ENCODE measurements at places on chromosomes 11 and 22.

DNA sequence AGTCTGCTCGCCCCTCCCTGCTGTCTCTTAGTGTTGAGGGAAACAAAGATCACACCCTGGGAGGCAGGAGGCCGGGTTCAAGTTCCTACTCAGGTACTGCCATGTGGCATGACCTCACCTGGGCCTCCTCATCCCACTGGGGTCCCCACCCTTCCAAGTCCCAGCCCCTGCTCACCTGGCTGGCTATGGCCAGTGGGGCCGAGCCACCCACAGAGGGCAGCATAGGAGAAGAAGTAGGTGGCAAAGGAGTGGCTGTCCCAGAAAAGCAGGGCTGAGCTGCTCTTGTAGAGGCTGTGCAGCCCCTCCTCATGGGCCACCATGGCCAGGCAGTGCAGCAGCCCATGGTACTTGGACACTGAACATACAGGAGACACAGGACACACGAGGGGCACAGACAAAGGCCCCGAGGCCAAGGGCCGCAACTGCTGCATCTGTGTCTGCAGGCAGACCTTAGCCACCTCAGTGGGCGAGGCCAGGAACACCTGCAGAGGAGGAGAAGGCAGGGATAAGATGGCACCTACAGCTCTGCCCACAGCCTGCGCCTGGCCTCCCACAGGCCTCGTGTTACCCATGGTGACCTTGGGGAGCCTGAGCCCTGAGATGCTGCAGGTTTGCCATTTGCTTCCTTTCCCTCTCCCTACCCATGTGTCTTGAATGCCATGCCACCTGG, 50.6 kb upstream of the MPEG1 start:
- peak; percentile 68 for DNase-seq

DNA sequence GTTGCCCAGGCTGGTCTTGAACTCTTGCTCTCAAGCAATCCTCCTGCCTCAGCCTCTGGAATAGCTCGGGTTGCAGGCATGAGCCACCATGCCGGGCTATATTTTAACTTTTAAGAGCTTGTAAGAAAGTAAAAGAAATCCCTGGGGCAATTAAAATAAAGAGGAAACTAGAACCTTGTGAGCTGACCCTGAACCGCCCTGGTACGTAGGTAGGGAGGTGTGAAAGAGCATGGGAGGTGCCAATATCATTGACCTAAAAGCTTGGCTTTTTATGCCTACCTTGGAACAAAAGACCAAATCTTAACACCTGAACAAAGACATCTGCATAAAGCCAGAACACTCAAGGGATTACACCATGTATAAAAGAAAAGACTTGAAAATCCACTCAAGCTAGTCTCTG, 595.1 kb downstream of the SOX6 start:
- no peak for DNase-seq

DNA sequence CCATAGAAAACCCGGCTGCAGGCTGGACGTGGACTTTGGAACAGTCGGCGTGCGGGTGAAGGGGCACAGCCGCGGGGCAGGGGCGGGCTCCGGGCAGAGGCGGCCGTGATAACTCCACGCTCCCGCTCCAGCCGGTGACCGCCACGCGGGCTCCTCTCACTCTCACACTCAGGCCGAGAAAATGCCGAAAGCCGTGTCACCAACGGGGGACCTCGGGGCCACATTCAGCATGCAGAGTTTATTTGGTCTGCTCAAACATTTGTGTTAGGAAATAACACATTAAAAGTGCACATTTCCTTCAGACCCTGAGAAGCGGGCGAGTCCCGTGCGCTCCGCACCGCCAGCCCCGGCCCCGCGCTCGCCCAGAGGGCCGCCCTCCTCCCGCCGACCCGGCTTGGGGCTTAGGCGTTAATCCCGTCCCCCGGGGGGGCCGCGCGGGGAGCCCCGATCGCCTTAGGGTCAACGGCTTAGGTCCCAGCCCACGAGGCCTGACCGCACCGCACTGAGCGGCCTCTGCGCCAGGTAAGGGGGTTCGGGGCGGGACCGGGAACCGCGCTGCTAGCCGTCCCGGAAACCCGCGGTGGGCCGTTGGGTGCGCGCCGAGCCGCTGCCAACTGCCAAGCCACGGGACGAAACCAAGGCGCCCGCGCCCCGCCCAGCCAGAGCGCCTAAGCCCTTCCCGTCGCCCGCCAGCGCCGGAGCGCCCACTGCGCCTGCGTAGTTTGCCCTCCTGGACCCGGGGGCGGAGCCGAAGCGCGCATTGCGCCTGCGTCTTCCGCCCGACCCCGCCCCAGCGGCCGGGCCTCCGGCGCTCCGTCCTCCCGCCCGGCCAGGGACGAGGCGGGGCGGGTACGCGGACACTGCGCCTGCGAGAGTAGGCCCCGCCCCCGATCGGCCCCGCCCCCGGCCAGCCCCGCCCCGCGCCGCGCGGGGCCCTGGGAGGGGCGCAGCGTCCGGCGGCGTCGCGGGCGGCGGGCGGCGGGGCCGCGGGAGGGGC, at the start of gene ZBED4:
TSS of gene ZBED4 (plus strand) at position 947 of the 997 bp plus-strand sequence. CDS start 29,819 bp downstream, outside the sequence.
- peak; percentile 98 for DNase-seq

DNA sequence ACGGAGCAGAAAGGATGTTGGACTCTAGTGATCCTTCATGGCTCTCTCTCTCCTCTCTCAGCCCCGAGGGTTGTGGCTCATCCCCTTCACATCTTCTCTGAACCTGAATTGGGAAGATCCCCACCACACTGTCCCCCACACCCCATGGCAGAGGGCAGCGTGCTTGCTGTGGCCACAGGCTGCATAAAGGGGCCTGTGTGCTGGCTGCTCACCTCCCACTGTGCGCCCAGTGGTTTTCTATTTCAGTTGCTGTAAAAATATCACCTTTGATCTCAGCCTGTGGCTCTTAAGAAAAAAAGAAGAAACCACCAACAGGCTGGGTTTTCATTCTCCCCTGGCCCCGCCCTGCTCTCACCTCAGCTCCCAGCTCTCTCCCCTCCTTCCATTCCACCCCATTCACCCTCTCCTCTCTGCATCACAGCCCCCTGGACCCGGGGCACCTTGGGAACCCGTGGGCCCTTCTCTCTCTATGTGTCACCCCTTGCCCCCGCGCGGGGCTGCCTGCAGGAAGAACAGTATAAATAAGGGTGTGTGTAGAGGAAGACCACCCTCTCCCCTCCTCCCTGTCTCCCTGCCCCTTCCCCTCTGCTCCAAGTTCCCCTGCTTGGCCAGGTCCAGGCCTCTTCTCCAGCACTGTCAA, 25.8 kb upstream of the WNT11 start:
- no peak for DNase-seq

GRCh38 chr11:120702656-120703055, 191.1 kb downstream of the GRIK4 start:
- no peak for DNase-seq

DNA sequence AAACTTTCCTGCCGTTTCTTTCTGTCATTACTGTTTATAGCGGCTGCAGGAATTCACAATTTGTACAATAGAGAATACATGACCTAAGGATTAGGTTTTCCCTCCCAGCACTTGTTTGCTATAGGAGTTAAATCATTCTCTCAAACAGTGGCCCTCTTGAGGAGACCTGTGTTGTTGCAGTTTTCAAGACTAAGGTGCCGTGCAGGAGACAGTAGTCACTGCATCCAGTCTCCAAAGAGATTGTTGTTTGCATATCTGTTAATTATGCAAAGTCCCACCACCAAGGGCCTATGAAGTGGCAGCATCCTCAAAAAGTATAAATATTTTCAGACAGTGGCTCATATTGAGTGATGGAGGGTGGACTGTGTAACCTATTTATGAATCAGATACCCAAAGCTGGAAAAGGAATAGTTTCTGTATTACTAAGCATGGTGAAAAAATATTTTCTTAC, 2.3 kb downstream of the PRSS23 start:
- DNase-seq: peak; percentile 81

GRCh38 chr11:80718611-80719291, 1277.9 kb upstream of the TENM4 start:
- DNase-seq: no peak

- DNase-seq: no peak
These were observed 750 bp upstream of the NAT10 start for GRCh38 chr11:34104680-34105078.

GRCh38 chr22:19546680-19547079, 22.5 kb upstream of the CLDN5 start:
- no peak for DNase-seq

DNA sequence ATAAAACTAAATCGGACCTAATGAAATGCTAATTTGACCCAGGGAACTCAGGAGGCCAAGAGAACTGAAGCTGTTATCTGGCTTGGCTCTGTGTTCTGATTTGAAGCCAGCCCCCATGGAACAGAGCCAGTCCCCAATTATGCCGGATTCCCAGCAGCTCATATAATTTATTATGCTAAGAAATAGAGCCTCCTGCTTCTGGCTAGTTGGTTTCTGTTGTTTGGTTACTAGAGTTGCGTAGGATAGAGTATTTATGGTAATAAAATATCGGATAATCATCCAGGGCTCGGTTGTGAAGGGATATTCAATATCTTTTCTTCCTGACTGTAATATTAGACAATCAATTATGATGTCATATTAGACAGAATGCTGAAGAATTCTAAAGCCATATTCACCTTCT, 120.4 kb upstream of the TTC12 start:
- DNase-seq: no peak

- no peak for DNase-seq
These were observed 11.1 kb downstream of the APOL3 start for GRCh38 chr22:36149441-36149840.

DNA sequence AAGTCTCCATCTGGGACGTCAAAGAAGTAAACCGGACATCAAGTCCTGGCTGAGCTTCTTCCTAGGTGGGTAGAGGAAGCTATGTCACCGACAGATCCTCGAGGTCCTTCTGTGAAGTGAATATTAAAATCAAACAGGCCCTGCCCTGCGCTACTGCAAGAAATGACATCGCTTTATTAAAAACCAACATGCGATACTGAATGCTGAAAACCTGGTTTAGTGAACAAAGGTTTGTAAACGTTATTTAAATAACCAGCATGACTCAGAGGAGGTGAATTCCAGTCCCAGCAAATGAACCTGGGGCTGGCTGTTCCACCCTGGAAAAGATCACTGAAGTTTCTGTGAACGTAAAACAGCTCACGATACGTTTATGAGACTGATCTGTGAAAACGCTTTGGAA, 645 bp downstream of the RTCB start:
- DNase-seq: peak; percentile 50

GRCh38 chr22:46732041-46732379, 6.0 kb downstream of the CERK start:
- no peak for DNase-seq

- no peak for DNase-seq
These were observed 10.5 kb upstream of the PHOX2A start for GRCh38 chr11:72254299-72254993.

- DNase-seq: peak; percentile 56
These were observed 21.8 kb upstream of the ABCC8 start for GRCh38 chr11:17498475-17498874.

GRCh38 chr22:38756711-38757463, 1.1 kb upstream of the SUN2 start:
- no peak for DNase-seq

- DNase-seq: peak; percentile 29
These were observed 157.3 kb upstream of the CTSC start for GRCh38 chr11:88494848-88495247.

GRCh38 chr22:37101311-37102066, 8.0 kb downstream of the TMPRSS6 start:
- no peak for DNase-seq

DNA sequence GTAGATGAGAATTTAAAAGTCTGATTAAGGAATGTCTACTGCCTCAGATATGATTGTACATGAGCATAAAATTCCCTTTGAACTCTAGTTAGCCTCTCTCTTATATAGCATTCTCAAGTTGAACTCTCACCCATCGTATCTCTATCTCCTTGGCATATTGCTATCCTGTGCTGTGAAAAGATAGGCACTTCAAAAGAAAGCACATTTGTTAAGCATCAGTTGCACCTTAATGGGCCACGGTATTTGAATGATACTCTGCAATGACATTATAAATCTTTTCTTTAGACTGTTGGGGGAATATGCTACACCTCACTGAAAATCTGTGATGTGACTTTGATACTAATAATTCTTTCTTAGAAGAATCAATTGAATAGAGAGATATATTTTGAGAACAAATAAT, 570.7 kb downstream of the JRKL start:
- no peak for DNase-seq

GRCh38 chr11:105202422-105202821, 62.9 kb upstream of the CARD18 start:
- DNase-seq: no peak

GRCh38 chr11:62671608-62672389, at the start of the genes LBHD1 and UQCC3:
LBHD1 (minus strand) TSS chr11:62672267; CDS start chr11:62670031, 2,236 bp downstream.
UQCC3 (plus strand) TSS chr11:62671673; CDS start chr11:62671746, 73 bp downstream.
- peak; percentile 97 for DNase-seq

- peak; percentile 92 for DNase-seq
These were observed 21.7 kb downstream of the TIMP3 start for GRCh38 chr22:32823024-32823730.

DNA sequence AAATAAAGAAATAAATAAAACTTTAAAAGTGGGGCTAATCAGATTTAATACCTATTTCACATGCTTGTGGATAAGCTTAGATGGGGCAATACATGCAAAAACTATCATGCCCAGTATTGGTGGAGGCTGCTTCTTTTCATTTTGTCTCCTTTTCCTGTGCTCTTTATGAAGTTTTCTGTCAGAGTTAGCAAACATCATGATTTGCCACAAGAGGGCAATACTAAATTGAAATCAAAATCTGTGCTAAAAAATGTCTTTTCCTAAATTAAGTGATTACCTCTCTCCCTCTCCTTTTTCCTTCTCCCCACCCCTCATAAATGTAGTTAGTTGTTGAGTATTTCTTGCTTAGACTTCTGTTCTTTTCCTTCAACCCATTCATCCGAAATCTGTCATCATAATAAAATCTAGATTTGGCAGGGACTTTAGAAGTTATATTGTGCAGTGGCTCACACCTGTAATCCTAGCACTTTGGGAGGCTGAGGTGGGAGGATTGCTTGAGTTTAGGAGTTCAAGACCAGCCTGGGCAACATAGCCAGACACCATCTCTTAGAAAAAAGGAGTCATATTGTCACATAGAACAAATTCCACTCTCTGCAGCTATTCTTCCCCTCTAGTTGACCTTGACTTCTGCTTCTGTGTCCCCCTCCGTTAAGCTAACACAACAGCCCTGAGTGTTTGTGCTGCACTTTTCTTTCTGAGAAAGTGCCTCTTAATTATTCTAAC, 4.7 kb upstream of the ARHGAP42 start:
- DNase-seq: peak; percentile 56

GRCh38 chr11:15941206-15941770, 415.1 kb downstream of the SOX6 start:
- DNase-seq: peak; percentile 80

- no peak for DNase-seq
These were observed 72.0 kb downstream of the MICAL3 start for GRCh38 chr22:17952273-17952801.

GRCh38 chr22:24465566-24465965, 29.6 kb upstream of the UPB1 start:
- DNase-seq: no peak

GRCh38 chr22:32411829-32412592, at the start of gene RTCB:
RTCB (minus strand) TSS chr22:32412247; CDS start chr22:32412156, 91 bp downstream.
- peak; percentile 95 for DNase-seq

DNA sequence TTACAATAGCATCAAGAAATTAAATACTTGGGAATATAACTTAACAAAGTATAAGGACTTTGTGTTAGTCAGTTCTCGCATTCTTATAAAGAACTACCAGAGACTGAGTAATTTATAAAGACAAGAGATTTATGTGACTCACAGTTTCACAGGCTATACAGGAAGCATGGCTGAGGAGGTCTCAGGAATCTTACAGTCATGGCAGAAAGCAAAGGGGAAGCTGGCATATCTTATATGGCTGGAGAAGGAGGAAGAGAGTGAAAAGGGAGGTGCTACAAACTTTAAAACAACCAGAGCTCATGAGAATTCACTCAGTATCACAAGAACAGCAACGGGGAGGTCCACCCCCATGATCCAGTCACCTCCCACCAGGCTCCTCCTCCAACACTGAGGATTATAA, 32.0 kb upstream of the CCDC134 start:
- no peak for DNase-seq

Measured in GM23338 (cell line).